Stimulated activated CD8-positive, alpha-beta memory T cell treated with anti-CD3 and anti-CD28 coated beads, Interleukin-15, amount 100 ng/mL, for 4 hours (primary cell): ENCODE measurements at places on chromosomes 1 and 21.

DNA sequence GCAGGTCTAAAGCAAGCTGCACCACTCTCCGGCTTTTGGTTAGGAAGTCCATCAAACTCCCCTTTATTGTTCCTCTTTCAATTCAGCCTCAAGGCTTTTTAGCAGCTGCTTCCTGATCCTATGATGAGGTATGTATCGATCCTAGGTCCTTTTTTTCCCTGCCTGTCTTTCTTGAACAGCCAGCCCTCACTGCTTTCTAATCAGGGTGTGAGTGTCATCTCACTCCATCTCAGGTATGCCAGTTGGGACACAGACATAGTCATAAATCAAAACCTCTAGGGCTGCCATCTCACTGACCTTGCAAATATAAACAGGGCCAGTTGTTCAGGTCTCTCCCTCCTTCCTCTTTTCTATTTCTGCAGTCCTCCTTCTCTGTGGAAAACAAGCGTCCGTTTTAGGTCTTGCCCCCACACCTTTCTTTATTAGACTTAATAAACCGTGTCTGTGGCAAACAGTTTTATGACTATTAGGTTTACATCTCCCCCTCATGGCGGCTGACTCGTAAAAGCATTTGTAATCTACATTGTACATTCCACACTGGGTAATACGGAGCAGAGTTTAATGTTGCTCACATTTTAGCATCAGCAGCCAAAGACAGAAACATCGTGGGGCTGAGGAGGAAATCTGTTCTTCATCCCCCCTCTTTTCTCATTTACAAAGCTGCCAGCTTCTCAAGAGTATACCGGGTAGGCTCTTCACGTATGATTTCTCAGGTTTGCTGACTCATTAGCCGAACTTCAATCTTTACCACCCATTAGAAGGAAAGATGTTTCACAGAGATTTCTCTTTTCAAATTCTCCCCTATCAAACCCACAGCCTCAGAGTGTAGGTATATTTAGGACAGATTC lies 11.6 kb downstream of the STYXL2 start:
- no peak for DNase-seq

- DNase-seq: no peak
These were observed 24.6 kb upstream of the PRDM15 start for GRCh38 chr21:41903559-41904351.

DNA sequence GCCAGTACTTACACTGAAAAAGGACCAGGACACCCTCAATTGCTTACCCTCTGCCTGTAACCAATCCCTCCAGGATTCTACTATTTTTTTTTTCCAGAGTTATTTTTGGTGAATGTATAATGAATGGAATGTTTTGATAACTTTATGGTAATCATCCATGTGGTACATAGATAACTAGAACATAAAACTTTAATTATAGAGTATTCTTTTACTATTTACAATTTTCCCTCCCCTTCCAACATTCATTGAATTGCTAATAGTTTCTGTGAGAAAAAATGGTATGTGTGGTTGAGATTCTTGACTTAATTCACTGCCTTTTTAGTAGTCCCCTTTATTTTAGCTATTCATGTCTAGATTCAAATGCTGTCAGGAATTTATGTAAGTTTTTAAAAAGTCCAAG lies 164.6 kb downstream of the CYYR1 start:
- no peak for DNase-seq

- no peak for DNase-seq
These were observed 583 bp upstream of the CACHD1 start for GRCh38 chr1:64469116-64469976.

- no peak for DNase-seq
These were observed 720 bp downstream of the SUSD4 start for GRCh38 chr1:223363057-223363855.

GRCh38 chr21:37281579-37281978 lies 14.4 kb upstream of the VPS26C start:
- DNase-seq: no peak

GRCh38 chr21:46307625-46308024 lies 16.0 kb downstream of the C21orf58 start:
- DNase-seq: no peak

GRCh38 chr1:201219481-201220387 lies 29.1 kb downstream of the IGFN1 start:
- no peak for DNase-seq

DNA sequence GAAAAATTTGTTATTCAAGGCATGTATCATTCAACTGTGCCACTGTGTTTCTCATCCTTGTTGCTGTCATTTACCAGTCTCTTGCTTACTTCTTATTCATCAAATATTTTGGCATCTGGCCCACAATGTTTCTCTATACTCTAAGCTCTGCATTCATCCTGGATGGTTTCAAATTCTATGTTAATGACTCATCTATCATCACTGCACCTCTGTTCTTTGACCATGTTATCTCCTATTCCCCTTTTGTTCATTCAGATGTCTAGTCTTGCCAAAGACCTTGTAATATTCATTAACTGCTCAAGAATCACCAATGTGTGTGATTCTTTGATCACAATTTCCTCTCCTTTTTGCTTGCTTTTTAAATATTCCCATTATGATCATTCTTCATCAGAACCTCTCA lies 54.6 kb upstream of the PRKACB start:
- no peak for DNase-seq

DNA sequence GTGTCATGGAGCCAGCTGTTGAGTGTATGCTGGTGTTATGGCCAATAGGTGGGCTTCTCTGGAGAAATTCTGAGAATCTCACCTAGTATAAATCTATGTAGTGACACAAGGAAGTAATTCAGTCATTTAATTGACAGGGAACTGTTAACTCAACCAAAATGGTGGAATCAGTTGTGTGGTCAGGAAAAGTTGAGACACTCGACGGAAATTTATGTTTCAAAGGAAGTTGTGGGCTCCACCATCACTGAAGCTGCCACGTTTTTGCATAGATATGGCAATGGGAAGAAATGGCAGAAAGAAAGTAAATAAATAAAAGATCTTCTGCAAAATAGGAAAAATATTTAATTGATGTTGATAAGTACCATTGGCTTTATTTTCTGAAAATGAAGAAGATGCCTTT lies 84.5 kb downstream of the ATP6V1G3 start:
- DNase-seq: no peak
